Hematopoietic multipotent progenitor cell treated with erythropoietin and hydrocortisone succinate and interleukin-3 and kit ligand, for 4 days (in vitro differentiated cells): ENCODE measurements at places on chromosomes 5 and 9.

- DNase-seq = no peak
Measured at GRCh38 chr9:105005186-105005585, 77.2 kb upstream of the ABCA1 start.

- peak; percentile 99 for DNase-seq
Measured at GRCh38 chr5:103119765-103120606, at the start of the genes GIN1 and PPIP5K2. Gene GIN1, minus strand, starts transcription at chr5:103120138. Its CDS starts 11,431 bp downstream, at chr5:103108707. Gene PPIP5K2, plus strand, starts transcription at chr5:103120301. Its CDS starts 9,289 bp downstream, at chr5:103129590.

DNA sequence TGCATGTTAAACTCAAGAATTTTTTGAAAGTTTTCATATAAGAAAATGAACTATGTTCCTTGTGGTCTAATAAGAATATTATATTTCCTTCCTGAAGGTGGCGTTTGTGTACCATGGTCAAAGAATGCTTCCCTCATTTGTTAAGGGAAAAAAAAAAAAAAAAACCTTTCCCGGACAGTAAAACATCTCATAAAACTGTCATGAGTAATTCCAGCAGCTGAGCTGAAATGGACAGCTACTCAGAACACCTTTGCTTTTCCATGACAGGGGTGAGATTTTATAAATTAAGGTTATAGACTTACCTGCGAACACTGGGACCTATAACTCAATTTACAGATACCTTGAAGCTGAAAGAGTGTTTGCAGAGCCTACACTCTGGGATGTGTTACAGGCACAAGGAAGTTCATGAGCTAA lies 113.2 kb upstream of the RANBP3L start:
- DNase-seq = peak; percentile 80

DNA sequence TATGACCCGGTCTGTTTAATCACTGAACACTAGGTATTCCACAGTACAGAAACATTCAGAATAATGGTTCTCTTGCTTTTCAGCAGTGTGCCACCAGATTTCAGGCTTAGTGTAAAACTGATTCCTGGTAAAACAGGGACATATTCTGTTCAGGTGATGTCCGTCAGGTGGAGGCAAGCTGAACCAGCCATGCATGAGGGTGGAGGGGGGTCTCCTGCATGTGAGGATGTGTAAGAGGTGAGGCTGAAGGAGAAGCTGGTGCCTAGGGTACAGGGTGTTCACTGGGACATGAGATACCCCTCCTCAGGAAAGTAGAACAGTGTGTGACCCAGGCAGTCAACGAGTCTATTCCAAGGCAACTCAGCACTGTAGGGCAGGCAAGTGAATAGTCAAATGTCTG lies 563.9 kb downstream of the BNC2 start:
- DNase-seq = no peak

DNA sequence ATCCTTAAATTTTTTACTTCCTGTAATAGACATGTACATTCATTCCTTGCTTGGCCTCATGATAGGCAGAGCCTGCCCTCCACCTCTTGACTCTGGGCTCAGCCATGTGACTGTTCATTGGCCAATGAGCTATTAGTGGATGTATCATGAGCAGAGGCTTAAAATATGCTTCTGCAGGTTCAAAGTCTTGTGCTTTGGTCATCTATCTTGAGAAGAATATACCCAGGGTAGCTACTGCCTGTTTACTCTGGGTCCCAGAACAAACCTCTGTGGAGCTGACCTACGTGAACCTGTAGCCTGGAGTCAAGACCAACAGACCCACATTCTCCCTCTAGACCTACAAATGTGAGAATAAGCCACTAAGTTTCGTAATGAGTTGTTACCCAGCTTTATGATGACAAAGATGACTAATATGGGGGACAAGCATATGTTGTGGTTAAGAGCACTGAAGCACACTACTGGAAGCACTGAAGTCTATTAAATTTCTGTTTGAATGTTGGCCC lies 244.4 kb downstream of the MAST4 start:
- DNase-seq = peak; percentile 64

DNA sequence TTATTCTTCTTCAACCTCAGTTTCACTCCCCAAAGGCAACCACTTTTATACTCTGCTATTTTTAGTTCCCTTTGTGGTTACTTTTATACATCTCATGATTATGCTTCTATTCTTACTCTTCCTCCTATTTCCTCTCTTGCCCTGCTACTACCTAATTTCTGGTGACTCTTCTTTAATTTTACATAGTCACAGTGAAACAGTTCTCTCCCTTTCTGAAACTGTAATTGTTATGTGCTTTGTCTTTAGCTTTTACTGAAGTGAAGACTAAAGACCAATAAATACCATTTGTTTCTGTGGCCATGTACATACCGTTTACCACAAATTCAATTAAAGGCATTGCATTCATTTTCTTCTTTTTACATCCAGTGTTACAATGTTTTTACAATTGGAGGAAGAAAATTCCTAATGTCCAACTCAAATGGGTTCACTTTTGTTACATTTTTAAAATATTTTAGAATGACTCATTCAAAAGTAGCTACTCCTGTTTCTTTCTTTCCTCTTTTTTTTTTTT lies 410.6 kb downstream of the PSAT1 start:
- peak; percentile 37 for DNase-seq

DNA sequence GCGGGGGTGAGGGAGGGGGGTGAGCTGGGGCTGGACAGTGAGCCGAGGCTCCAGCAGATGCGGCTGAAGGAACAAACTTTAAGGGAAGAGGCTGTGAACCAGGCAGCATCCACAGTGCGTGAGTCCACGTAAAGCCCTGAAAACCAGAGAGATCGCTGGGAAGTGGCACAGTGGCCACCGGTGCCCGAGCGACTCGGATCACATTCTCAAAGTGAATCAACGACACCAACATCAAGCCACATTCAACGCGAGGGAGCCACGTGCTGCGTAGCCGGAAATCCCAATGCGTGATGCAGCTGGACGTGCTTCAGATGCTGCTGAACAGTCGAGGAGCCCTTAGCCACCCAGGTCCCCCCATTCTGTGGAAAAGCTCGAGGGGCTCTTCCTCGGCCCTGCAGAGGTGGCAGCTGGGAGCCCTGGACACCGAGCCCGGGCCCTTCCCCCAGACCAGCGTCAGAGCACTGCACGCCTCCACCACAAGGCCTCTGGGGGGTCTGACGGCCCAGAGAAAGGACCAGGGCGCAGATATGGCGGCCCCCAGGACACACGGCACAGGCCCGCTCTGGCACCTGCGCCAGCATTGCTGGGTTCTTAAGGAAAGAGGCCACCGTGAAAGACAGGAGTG lies 53.7 kb upstream of the EXOC3 start:
- no peak for DNase-seq

DNA sequence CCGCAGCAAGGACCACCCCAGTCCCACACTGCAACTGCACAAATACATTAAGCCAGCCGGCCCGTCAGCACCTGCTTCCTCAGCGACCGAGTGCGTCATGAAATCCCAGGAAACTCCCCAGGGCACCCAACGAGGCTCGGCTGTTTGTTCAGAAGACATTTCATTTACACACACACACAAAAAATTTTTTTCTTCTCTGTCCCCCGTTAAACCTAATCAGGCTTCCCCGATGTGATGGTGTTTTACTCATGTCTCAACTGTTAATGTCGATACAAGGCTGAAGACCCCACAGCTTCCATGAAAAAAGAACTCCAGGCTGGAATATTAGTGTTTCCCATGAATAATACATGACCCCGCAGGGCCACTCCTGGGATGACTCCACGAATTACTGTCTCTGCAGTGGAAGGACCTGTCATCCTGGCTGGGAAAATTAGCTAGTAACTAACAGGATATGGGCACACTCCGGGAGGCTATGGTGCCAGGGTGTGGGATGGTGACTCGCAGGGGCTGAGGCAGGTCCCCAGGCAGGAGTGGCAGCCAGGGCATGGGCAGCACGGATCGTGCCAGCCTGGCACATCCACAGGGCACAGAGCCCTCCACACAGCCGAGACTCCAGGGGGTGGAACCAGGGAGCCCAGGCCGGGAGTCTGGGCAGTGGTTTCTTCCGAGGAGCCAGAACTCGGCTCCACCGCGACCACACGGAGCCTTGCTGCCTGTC lies 102.4 kb downstream of the VAV2 start:
- no peak for DNase-seq

GRCh38 chr9:133767008-133767407 lies 28.9 kb upstream of the SARDH start:
- no peak for DNase-seq

- no peak for DNase-seq
Measured at GRCh38 chr5:62042007-62042406, 264.0 kb upstream of the KIF2A start.

DNA sequence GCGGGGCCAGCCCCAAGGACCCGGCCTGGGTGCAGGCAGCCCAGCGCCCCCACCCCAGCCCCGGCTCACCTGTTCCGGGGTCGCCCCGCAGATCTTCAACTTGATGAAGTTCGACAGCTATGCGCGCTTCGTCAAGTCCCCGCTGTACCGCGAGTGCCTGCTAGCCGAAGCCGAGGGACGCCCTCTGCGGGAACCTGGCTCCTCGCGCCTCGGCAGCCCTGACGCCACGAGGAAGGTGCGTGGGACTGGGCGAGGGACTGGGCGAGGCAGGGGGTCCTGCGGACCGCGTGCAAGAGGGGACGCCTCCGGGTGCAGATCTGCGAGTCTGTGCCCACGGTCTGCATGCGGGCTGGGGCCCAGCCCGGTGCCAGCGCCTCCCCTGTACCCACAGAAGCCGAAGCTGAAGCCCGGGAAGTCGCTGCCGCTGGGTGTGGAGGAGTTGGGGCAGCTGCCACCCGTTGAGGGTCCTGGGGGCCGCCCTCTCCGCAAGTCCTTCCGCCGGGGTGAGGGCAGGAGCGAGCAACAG lies 9.7 kb downstream of the RGS14 start:
- no peak for DNase-seq

DNA sequence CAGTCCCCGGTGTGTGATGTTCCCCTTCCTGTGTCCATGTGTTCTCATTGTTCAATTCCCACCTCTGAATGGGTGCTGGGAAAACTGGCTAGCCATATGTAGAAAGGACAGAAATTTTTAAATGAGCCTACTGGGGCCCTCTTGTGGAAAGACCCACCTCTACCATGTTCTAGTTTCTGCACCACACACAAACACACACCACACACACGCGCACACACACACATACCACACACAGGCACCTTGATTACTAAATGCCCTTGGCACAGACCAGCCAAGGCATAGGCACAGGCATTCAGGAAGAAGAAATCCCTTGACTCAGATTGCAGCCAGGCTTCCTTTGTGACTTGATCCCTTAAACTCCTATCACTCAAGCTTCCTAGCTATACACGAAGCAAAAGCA lies 60.5 kb downstream of the SIL1 start:
- DNase-seq = peak; percentile 56

GRCh38 chr9:35690614-35691333 lies 1.0 kb upstream of the TPM2 start:
- peak; percentile 68 for DNase-seq

GRCh38 chr5:31335456-31335855 lies 142.0 kb downstream of the CDH6 start:
- DNase-seq = no peak

- peak; percentile 87 for DNase-seq
Measured at GRCh38 chr9:131238402-131239021, 37.8 kb downstream of the FAM78A start.

GRCh38 chr9:133584559-133585476 lies 24.4 kb downstream of the FAM163B start:
- peak; percentile 23 for DNase-seq

GRCh38 chr9:135135929-135136315 lies 48.5 kb downstream of the OLFM1 start:
- DNase-seq = no peak

DNA sequence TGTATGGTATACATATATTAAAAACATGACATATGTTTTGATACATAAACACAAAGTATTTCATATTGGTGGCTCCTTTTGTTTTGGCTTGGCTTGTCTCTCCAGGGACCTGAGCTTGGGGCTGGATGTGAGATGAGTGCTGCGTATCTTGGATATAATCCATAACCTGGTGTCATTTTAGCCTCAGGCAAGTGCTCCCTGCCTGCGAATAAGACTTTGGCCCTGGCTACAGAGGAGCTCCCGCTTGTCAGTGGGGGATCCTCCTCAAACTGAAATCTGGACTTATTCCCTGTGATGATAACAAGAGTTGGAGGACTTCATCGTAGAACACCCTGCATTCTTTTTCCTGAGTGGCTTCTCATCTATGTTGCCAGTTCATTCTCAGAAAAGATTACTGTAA lies 341.7 kb upstream of the CLINT1 start:
- no peak for DNase-seq

DNA sequence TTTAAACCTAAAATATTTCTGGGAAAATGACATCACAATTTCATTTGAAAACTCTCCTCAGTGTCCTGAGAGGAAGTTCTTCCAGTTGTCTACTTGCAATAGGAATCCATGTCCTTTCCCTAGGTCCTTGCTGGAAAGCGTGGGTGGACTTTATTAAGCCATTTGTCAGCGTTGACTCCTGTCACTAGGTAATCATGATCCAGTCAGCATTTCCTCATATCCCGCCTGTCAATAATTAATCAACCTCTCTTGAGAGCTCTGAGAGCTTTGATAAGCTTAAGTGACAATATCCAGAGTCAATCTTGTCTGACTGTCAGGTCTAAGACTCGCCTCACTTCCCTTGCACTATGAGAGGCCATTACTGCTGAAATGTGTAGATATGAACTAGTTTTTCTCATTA lies 107.2 kb upstream of the SLIT3 start:
- DNase-seq = no peak

DNA sequence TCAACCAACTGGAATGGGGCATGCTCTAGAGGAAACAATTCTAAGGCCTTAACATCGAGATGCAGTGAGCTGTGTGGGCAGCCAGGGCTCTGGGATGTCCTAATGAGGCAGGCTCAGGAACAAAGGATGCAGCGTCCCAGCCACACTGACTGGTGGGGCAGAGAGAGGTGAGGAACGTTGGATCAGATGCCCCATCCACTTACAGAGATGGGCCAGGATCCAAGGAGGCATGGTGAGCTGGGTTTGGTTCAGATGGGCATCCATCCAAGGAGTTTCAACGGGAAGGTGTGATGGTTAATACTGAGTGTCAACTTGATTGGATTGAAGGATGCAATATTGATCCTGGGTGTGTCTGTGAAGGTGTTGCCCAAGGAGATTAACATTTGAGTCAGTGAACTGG lies 15.5 kb upstream of the MARCHF6 start:
- no peak for DNase-seq

- DNase-seq = peak; percentile 61
Measured at GRCh38 chr9:29740518-29740917, 2167.2 kb upstream of the C9orf72 start.

DNA sequence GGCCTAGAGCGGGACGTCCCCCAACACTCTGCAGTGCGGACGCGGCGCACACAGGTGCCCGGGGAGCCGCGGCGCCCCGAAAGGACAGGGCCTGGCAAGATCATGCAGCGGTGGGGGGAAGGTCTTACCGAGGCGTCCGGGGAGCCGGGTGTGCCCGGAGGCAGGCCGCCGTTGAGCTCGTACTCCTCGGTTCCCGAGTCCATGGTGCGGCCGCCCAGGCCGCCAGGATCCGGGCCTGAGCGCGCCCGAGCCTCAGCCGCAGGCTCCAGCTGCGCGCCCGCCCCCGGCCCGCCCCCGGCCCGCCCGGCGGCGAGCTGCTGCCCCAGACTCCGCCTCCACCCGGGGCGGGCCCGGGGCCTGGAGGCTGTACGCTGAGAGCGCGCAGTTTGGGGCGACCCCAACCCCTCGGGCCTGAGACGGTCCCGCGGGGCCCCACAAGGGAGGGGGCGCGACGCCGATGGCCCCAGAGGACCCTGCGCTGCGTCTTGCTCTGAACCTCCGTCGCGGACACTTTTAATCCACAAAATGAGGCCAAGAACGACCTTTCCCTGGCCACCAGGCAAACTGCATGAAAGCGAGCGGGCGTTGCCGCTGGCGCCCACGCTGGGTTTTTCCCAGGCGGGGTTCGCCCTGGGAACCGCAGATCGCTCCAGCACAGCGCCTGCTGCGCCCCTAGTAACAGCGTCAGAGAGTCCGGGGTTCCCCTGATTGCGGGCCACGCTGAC lies at the start of gene NINJ1:
Gene NINJ1 (minus strand): TSS at position 237 of the 725 bp plus-strand sequence. CDS start 34 bp downstream, at position 203.
- peak; percentile 85 for DNase-seq
